ENCODE measurements at places on chromosomes 6 and 20. TPM values are rescaled to one million over a fixed set of nuclear protein-coding genes. Genes with fewer than 3 reads are reported as not detected.

The PNLDC1 gene
- not detected for total RNA-seq

The ZNF334 gene
- 20.5 TPM for total RNA-seq

The CYP21A2 gene
- not detected for total RNA-seq

The TMEM200A gene
- total RNA-seq: 24.8 TPM

The FLOT1 gene
- total RNA-seq: 40.0 TPM

The ECT2L gene
- 0.21 TPM for total RNA-seq

The OR12D3 gene
- not detected for total RNA-seq

The MED20 gene
- 22.5 TPM for total RNA-seq

The GGT7 gene
- total RNA-seq: 5.6 TPM

The COL9A3 gene
- 101 TPM for total RNA-seq

The TEAD3 gene
- total RNA-seq: 14.0 TPM

The CFAP61 gene
- total RNA-seq: 0.32 TPM

The SYNDIG1 gene
- total RNA-seq: 2.2 TPM

The DAAM2 gene
- 21.1 TPM for total RNA-seq

The DTNBP1 gene
- total RNA-seq: 5.0 TPM

The NRSN1 gene
- total RNA-seq: 0.90 TPM

The ULBP2 gene
- total RNA-seq: 0.26 TPM

The CPNE5 gene
- total RNA-seq: 4.5 TPM

The HCRTR2 gene
- total RNA-seq: 0.16 TPM

The LY6G6D gene
- total RNA-seq: 3.1 TPM

The OVOL2 gene
- total RNA-seq: 3.9 TPM

The SLC13A3 gene
- total RNA-seq: 5.4 TPM

The CST4 gene
- not detected for total RNA-seq

The EBF4 gene
- total RNA-seq: 9.3 TPM

The GTF2H4 gene
- 26.2 TPM for total RNA-seq

The CLVS2 gene
- 2.1 TPM for total RNA-seq

The LAMA5 gene
- total RNA-seq: 40.4 TPM

All from urinary bladder (tissue), 4 donors.